ENCODE measurements at places on chromosomes 2 and 18. TPM values are rescaled to one million over a fixed set of nuclear protein-coding genes. Genes with fewer than 3 reads are reported as not detected.

Gene RABL2A
- total RNA-seq: 17.6 TPM

Gene KLHL30
- 0.27 TPM for total RNA-seq

Gene MAP3K20
- total RNA-seq: 150 TPM

Gene TUBB8B
- not detected for total RNA-seq

Gene SULT1C2
- not detected for total RNA-seq

Gene ST3GAL5
- 1.2 TPM for total RNA-seq

Gene RIT2
- total RNA-seq: not detected

Gene BOLL
- not detected for total RNA-seq

Gene SKOR2
- not detected for total RNA-seq

Gene DSC2
- total RNA-seq: 17.6 TPM

Gene PSMA8
- total RNA-seq: not detected

Gene LOXHD1
- total RNA-seq: not detected

Gene MARCHF4
- total RNA-seq: 0.17 TPM

Gene LRRTM4
- not detected for total RNA-seq
